Right kidney (tissue), 9 donors: ENCODE measurements at places on chromosomes 13 and 19.

DNA sequence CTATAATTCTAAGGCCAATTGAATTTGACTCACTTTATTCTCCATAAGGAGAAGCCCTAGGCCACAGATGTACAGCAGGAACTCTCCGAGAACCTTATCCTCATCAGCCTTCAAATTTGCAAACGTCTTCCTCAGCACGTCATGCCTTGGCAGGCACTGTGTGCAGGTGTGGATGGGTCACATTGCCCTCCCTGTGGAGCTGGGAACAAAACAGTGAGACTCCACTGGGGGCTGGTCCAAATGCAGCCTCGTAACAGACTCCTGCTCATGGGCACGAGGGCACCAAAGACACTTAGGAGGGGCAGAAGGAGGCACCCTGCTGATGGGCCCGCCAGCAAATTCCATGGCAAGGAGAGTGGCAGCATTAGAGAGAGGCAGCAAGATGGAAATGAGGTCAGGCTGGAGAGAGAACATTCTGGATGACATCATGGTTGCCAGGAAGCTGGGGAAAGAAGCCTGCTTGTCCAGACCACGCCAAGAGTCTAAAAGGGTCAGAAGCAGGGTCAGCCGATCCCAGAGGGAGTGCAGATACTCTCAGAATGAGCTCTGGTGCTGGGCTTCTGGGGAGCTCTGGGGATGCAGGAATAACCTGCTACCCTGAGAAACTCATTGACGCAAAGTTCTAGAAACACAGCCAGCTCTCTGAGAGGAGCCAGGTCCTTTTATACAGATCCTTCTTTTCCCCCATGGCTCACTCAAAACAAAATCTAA is 242.2 kb downstream of the B3GLCT start:
- no peak for DNase-seq

GRCh38 chr13:103884101-103884723 is 818.0 kb upstream of the SLC10A2 start:
- no peak for DNase-seq

DNA sequence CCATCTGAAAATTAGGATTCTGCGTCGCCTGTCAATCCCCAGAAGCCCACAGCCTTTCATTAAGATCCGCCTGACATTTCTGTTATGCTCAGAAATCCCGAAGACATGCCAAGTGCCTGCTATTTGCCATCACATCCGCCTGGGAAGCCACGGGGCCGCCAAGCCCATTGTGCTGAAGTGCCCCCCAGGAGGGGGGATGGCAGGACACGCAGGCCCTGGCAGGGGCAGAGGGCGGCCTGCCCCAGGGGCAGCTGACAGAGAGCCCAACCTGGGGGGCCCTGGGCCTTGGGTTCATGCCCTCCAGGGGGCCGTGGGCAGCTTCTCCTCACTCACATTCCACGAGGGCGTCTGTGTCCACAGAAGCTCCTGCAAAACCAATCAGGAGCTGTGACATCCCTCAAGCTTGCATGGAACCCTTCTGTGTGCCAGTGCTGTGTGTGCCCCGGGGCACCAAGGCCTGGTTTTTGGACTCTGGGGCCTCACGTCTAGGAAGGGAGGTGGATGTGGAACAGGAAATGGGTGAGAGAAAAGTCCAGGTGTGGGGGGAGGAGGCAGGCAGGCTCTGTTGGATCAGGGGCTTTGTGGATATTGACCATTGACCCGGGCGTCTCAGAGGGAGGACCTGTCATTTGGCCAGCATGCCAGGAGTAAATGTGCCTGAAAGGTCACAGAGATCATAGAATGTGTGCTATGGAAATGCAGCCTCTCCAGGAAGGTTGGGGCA is 122.9 kb downstream of the URI1 start:
- no peak for DNase-seq

- DNase-seq: no peak
These were observed 69.8 kb downstream of the ALOX5AP start for GRCh38 chr13:30805132-30805537.

GRCh38 chr13:44120849-44121755 is 241.4 kb downstream of the LACC1 start:
- DNase-seq: no peak
